ENCODE measurements at places on chromosomes 6 and 20. TPM values are rescaled to one million over a fixed set of nuclear protein-coding genes. Genes with fewer than 3 reads are reported as not detected.

AFDN gene
- total RNA-seq, result 29.9 TPM

SSR1 gene
- 110 TPM for total RNA-seq

FNDC11 gene
- 1.8 TPM for total RNA-seq

AMD1 gene
- total RNA-seq, result 114 TPM

HMGCLL1 gene
- not detected for total RNA-seq

RSPH4A gene
- total RNA-seq, result not detected

ANKRD66 gene
- total RNA-seq, result not detected

C20orf141 gene
- not detected for total RNA-seq

ZC2HC1B gene
- total RNA-seq, result not detected

ZBTB12 gene
- total RNA-seq, result 1.3 TPM

MYL9 gene
- total RNA-seq, result 9.8 TPM

ADTRP gene
- total RNA-seq, result 3.9 TPM

ACTL10 gene
- not detected for total RNA-seq

SLC26A8 gene
- total RNA-seq, result not detected

BMP2 gene
- total RNA-seq, result not detected

C6orf15 gene
- total RNA-seq, result 2.4 TPM

SDHAF4 gene
- 31.1 TPM for total RNA-seq

SDC4 gene
- 42.4 TPM for total RNA-seq

FLRT3 gene
- total RNA-seq, result 4.0 TPM

HS3ST5 gene
- not detected for total RNA-seq

SH3BGRL2 gene
- total RNA-seq, result 2.3 TPM

SSTR4 gene
- total RNA-seq, result not detected

PPIL6 gene
- total RNA-seq, result 2.4 TPM

SIGLEC1 gene
- total RNA-seq, result not detected

TCP1 gene
- 430 TPM for total RNA-seq

POPDC3 gene
- 45.7 TPM for total RNA-seq

PRKN gene
- total RNA-seq, result 0.43 TPM

DOK5 gene
- total RNA-seq, result not detected

GPR6 gene
- total RNA-seq, result not detected

FGD2 gene
- not detected for total RNA-seq

ACOT13 gene
- total RNA-seq, result 15.0 TPM

PRDM1 gene
- 0.19 TPM for total RNA-seq

CD93 gene
- total RNA-seq, result not detected

SULF2 gene
- 23.5 TPM for total RNA-seq

TAGAP gene
- not detected for total RNA-seq

AARS2 gene
- 20.8 TPM for total RNA-seq
